Stimulated activated CD8-positive, alpha-beta memory T cell treated with anti-CD3 and anti-CD28 coated beads, Interleukin-7, amount 100 ng/mL, for 1 hour (primary cell): ENCODE measurements at places on chromosomes 2 and 18.

GRCh38 chr2:161033059-161033660 lies 127.1 kb upstream of the TANK start:
- DNase-seq: no peak

GRCh38 chr2:26597197-26597596 lies 44.0 kb downstream of the CIB4 start:
- DNase-seq: no peak

- DNase-seq: no peak
These were observed 14.6 kb upstream of the NAPG start for GRCh38 chr18:10511236-10511635.

- DNase-seq: no peak
These were observed 79.2 kb downstream of the PRPF40A start for GRCh38 chr2:152638056-152638455.
